ENCODE measurements at places on chromosomes 6 and 20. TPM values are rescaled to one million over a fixed set of nuclear protein-coding genes. Genes with fewer than 3 reads are reported as not detected.
A peak's percentile ranks its signal among the peaks of the same experiment; 100 is the strongest.

PACSIN1 gene
- total RNA-seq: 0.98 TPM

- no peak for DNase-seq
Measured at GRCh38 chr6:87444362-87444761, 28.4 kb upstream of the SLC35A1 start.

- no peak for DNase-seq
Measured at GRCh38 chr6:98687752-98688151, 146.6 kb upstream of the POU3F2 start.

SLC17A3 gene
- total RNA-seq: not detected

- no peak for DNase-seq
Measured at GRCh38 chr20:58246346-58246745, 17.9 kb upstream of the ANKRD60 start.

C4A gene
- 9.3 TPM for total RNA-seq

DNA sequence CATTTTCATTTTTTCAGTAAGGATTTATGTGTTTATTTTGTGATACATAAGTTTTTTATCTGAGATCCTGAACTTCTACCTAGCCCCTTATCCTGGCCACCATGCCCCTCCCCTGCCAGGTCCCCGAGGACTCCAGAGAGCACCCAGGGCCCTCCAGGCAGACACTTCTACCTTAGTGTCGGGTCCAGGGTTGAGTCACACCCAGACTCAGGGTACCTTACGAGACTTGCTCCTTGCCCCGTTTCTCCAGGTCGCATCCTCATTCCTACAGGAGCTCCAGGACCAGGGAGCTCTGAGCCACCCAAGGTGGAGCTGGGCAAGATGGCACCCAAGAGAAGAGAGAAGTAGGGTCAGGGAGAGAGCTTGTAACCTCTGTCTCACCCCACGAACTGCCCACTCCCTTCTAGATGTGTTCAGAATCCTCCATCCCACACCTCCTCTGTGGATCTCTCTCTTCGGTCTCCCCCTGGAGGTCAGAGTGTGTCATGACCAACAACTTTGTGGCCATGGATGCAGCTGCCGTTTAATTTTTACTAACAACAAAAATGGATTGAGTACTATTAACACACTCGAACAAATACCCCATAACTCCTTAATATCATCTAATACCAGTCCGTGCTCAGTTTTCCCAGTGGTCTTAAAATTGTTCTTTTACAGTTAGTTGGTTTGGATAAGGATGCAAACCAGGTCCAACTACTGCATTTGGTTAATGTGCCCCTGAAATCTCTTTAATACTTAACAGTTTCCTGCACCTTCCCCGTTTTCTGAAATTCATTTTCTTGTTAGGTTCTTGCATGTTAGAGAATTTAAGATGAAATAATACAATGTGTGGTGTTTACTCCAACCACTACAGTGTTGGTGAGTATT, 130.6 kb upstream of the INSM1 start:
- peak; percentile 54 for DNase-seq

- no peak for DNase-seq
Measured at GRCh38 chr20:58088105-58088504, 140.3 kb downstream of the ANKRD60 start.

DNA sequence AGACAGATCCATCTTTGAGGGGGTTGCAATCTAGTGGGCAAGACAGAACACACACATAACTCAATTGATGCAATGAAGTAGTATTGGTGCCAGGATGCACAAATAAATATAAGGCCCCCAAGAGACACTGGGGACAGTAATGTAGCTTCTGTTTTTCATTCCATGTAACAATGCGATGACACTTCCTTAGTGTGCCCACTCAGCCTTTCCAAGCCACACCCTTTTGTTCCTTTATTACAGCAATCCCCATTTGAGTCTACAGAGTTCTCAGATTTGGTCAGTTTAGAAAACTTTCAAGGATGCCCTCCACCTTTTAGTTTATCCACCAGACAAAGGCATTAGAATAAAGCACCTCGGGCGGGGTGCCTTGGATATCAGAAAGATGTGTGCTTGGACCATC, 15.5 kb downstream of the TGM3 start:
- no peak for DNase-seq

- no peak for DNase-seq
Measured at GRCh38 chr6:11092668-11093375, 812 bp upstream of the SMIM13 start.

GRCh38 chr20:49697071-49697470, 16.6 kb downstream of the B4GALT5 start:
- DNase-seq: no peak

DNA sequence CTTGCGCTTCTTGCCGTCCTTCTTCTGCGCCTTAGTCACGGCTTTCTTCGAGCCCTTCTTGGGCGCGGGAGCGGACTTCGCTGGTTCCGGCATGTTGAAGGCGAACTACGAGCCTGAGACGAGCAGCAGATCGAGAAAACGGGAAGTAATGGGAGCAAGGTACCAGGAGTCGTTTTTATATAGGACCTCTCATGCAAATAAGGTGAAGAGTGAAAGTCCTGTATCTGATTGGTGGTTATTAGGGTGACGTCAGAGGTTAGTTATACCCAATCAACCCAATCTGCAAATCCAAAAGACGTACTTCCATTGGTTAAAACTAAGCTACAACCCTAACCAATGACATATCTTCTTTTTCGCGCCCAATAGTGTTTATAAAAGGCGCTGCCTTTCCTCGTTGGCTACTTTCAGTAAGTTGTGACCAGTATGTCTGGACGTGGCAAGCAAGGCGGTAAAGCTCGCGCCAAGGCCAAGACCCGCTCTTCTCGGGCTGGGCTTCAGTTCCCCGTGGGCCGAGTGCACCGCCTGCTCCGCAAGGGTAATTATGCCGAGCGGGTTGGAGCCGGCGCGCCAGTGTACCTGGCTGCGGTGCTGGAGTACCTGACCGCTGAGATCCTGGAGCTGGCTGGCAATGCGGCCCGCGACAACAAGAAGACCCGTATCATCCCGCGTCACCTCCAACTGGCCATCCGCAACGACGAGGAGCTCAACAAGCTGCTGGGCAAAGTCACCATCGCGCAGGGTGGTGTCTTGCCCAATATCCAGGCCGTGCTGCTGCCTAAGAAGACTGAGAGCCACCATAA, 100.6 kb upstream of the PRSS16 start:
- peak; percentile 99 for DNase-seq

GRCh38 chr6:143721642-143722041, 43.9 kb downstream of the PHACTR2 start:
- no peak for DNase-seq

IL17A gene
- not detected for total RNA-seq
